ENCODE measurements at places on chromosomes 11 and 22. TPM values are rescaled to one million over a fixed set of nuclear protein-coding genes. Genes with fewer than 3 reads are reported as not detected.

Gene UCP3
- total RNA-seq = 2.6 TPM

Gene SAA4
- total RNA-seq = not detected

Gene ZP1
- not detected for total RNA-seq

DNA sequence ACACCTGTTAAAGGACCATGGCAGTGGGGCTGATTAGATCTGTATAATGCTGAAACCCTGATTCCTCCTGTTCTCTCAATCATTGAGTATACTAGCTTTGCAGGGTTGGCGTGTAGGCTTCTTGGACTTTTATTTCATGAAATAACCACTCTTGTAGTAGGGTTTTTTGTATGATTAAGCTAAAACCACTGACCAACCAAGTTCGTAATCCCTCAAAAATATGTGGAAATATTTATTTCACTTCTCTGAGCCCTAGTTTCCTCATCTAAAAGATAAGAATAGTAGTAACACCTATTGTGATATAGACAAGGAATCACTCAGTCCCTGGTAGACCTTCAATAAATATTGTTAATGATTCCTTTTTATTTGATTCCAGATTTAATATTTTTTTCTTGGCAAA lies 4.2 kb downstream of the API5 start:
- H3K4me3 ChIP-seq = no peak overlapping the region
- no peak for DNase-seq
- peaks cover 27% of the 10 kb centered on the region for H3K4me1 ChIP-seq
- no peaks in the 10 kb centered on the region for H3K27me3 ChIP-seq
- peaks cover 25% of the 10 kb centered on the region for H3K36me3 ChIP-seq
- H3K27ac ChIP-seq = no peak overlapping the region

- no peak overlapping the region for H3K27ac ChIP-seq
- no peaks in the 10 kb centered on the region for H3K36me3 ChIP-seq
- no peaks in the 10 kb centered on the region for H3K27me3 ChIP-seq
- no peak for DNase-seq
Measured at GRCh38 chr11:43504316-43504950, 145.7 kb downstream of the TTC17 start.

GRCh38 chr22:22865311-22866072 lies 22.1 kb upstream of the IGLL5 start:
- H3K4me3 ChIP-seq = no peak overlapping the region
- no peaks in the 10 kb centered on the region for H3K4me1 ChIP-seq
- no peak overlapping the region for H3K27ac ChIP-seq
- no peak for DNase-seq

GRCh38 chr11:67349928-67350465 lies 3.3 kb downstream of the POLD4 start:
- peaks cover 54% of the 10 kb centered on the region for H3K4me1 ChIP-seq
- no peak for DNase-seq
- H3K4me3 ChIP-seq = no peak overlapping the region
- H3K27ac ChIP-seq = no peak overlapping the region

All from upper lobe of right lung (tissue), 1 donor.